ENCODE measurements at places on chromosomes 6 and 20.

DNA sequence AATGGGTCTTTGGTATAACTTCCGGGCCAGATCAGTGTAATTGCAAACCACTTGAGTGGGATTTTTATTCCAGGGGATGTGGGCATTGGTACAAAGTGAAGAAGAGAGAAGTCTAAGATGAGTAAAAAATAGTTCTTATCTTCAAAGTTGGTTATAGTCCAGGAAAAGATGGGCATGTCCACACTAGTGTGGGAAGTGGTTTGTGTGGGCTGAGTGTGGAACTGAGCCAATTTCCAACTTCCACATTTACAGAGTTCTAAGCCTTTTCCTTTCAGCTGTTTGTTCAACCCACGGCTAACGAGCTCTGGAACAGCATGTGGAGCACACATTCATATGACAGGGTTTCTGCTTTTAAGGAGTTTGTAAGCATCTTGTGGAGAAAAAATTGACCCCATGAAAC is 72.3 kb upstream of the IFNGR1 start:
- DNase-seq, result no peak

GRCh38 chr6:44247338-44248302 is 719 bp downstream of the HSP90AB1 start:
- DNase-seq, result peak; percentile 77

- no peak for DNase-seq
Observed at GRCh38 chr6:130190701-130191690, 31.8 kb downstream of the SAMD3 start.

GRCh38 chr6:39961178-39961577 is 26.9 kb upstream of the MOCS1 start:
- DNase-seq, result no peak

- DNase-seq, result no peak
Observed at GRCh38 chr6:152142105-152142504, 334.6 kb downstream of the ESR1 start.

GRCh38 chr20:48668451-48668946 is 159.3 kb downstream of the PREX1 start:
- no peak for DNase-seq

- no peak for DNase-seq
Observed at GRCh38 chr6:167750956-167751358, 75.8 kb upstream of the AFDN start.

- DNase-seq, result no peak
Observed at GRCh38 chr6:117505311-117505710, 22.8 kb downstream of the DCBLD1 start.

DNA sequence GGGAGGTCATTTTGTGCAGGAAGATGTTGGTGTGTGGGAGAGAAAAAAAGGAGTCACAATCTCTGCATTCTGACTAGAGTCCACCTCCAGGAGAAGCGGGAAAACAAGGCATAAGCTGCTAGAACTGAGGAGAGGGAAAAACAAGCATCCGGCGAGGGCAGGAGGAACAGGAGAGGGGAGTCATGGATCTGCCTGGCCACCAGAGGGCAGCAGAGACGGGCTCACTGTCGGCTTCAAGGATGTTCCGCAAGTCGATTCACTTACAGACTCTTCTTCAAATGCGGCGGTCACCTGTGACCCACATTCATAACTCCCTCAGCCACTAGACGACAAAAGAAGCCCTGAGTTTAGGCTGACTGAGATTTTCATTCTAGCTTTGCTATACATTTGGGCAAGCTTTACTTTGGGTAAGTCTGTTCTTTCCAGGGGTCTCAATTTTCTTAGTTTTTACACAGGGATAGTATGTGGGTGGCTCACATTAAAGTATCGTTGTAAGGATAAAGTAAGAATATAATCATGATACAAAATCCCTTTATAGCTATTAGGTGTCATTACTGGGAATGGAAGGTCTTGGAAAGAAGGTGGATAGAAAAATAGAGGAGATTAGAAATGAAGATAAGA is 6.6 kb upstream of the BTNL2 start:
- DNase-seq, result peak; percentile 77

GRCh38 chr6:165448210-165448609 is 138.8 kb upstream of the C6orf118 start:
- DNase-seq, result no peak

DNA sequence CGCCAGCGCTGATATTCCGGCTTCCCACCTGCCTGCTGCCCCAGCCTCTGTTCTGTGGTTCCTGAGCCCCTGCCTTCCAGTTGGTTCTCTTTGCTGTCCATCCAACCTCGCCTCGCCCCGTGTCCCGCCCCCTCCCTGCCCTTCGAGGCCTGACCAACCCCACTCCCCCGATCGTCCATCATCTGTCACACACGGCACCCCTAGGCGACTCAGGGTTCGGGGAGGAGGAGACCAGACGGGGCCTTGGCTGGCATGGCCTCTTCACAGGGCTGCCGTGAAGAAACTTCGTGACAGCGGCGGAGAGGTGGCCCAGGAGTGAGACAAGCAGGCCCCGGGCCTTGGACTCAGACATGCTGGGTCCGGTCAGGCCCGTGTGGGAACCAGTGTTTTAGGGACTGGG is 226.1 kb downstream of the QKI start:
- no peak for DNase-seq

DNA sequence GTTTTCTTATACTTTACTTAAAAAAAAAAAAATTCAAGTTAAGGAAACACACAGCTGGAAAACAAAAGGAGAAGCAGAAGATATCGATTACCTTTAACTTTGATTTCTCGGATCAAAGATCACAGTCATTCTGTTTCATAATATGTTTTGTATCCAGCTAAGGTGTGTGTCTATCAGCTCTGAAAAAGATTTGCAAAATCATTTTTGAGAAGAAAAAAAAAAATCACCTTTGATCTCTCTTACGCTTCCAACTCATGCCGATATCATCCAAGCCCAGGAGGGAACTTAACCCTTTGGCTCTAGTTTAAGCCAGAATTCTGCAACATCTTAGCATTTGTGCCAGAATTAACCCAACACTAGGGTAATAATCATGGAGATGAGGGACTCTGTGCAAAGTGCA is 144.0 kb downstream of the NFATC2 start:
- no peak for DNase-seq

DNA sequence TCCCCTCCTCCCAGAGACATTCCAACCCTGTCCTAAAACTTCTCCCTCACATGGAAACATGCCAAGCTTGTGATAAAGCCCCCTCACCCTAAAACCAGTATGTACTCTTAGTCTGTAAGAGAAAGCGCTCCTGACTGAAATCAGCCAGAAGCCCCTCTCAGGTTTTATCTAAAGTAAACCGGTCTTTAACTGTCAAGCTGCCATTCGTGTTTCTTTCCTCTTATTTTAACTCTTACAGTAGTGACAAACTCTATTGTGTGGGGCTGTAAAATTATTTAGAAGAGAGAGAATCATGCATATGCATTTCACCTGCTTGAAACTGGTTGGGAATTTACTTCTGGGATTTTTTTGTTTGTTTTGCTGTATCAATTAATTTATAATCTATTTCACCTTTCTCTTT is 62.7 kb downstream of the FARS2 start:
- DNase-seq, result no peak

DNA sequence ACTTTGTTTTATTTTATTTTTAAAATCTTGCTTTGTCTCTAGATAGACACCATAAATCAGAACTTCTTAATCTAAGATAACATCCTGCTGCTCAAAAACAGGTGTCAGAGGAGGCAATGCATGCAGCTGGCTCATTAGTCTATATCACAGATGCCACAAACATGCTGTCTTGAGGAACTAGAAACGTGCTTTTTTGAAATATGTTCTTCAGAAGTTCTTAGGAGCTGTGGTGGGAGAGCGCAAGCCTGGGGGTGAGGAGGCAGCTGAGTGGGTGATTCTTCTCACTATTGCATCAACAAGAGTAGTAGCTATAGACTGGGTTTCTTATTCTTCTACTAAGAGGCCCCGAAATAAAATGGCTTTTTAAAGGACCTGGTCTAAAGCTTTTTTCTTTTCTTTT is 23.4 kb downstream of the IL22RA2 start:
- no peak for DNase-seq

DNA sequence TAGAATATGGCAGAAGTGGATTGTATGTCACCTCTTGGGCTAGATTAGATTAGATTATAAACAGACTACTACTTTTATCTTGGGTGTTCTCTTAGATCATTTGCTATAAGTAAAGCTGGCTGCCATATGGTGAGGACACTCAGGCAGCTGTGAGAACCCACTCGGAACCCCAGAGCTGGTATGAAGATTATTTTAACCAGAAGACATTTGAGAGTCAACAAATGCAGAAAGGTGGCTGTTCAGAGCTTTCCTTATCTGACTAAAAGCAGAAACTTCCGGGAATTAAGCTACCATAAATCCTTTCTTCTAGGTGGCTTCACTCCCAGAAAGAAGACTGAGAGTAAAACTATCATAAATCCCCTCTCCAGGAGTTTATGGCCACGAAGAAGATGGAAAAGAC is 91.9 kb downstream of the RNGTT start:
- no peak for DNase-seq

- DNase-seq, result no peak
Observed at GRCh38 chr6:34982424-34982852, 93.4 kb downstream of the ANKS1A start.

DNA sequence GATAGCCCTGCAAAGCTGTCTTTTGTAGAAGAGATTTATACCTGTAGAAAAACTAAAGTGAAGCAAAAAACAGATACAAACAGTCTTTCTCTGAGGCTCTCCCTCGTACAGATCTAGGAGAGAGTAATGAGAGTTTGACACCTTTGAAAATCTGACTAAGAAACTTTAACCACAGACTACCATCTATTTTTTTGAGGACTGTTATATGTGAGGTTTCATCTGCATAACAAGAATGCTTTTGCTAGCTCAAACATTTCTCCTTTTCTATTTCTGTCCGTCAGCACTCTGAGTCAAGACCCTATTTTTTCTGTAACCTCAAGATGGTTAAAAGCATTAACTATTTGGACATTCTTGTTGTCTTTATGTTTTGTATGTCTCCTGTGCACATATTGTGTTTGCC is 193.0 kb downstream of the BTBD3 start:
- DNase-seq, result no peak

DNA sequence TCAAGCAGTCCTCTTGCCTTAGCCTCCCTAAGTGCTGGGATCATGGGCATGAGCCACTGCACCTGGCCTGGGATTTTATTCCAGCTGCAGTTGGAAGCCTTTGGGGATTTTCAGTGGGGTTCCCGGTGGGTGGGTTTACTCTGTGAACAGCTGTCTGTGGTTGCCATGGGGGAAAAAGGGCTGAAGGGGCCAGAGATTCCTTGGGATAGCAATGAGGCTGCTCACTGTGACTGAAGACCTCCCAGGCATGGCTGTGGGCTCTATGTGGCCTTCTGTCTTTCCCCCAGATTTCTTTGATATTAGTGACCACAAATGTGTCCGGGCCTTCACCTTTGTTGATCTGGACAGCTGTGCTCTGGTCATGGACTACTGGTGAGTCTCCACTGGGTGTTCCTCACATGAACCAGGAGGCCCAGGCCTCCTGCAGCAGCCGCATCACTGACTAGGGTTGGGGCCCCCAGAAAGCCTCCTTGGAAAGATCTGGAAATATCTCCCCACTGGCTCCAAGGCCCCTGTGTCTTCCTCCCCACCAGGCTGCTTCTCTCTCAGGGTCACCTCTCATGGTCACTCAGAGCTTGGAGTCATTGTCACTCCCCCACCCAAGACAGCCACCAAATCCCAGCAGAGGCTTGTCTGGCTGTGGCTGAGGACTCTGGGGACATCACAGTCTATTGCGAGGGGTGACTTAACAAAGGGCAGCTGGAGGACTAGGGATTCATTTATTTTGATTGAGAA is 33.4 kb downstream of the EFCAB8 start:
- no peak for DNase-seq

DNA sequence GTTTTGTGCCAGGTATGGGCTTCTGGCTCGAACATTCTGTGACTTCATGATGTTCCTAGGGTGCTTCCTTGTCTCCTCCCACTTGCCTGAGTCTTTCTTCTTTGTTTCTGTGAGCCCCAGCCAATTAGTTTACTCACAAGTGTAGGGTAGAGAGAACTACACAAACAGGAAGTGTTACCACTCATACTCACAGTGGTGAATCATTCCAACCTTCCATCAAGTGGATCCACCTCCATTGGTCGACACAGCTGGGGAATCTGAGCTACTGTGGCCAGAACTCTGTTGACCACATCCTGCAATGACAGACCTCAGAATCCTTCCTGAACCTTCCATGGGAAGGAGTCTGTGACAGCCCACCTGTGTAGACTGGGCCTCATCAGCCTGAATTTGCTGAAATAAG is 76.8 kb downstream of the UNC5CL start:
- DNase-seq, result no peak

DNA sequence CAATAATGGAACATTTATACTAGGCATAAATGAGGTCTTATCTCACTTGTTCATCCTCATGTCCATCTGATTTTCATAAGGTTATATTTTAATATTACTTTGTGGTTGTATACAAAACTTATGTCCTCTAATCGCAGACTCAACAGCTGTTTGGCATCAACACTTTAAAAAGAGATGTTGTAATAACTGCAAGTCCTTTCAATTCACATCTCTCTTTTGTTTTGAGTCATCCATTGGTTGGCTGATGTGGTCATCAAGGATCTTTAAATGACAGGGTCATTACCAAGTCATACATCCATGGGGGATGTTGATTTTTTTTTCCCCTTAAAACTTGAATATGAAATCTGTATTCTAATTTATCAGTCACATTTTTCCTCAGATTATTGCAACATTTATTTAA is 299.4 kb upstream of the NRSN1 start:
- DNase-seq, result no peak

DNA sequence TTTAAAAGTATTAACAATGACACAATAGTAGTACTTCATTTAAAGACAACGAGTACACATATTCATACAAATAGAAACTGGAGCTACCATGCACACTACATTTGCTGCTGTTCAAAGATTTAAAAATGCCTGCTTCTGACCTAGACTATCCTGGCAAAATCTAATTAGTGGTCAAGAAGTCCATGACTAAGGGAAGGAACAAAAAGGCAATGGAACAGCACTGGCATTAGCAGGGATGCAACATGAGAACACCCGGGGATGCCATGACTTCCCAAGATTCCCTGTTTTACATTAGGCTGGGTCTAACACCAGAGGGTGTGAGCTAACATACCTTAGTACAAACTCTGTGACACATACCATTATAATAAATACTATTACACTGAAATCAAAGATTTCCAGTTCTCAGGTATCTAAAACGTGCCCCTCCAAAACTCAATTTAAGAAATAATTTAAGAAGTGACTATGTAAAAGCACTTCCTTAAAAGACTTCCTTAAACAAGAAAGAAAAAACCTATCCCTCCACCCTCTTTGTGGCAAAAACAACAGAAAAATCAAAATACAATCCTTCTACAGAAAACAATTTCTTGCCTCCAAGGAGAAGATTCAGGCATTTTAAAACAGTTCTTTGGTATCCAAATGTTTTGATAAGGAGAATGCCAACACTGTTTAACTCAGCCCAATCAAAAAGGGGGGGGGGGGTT is 25.5 kb downstream of the CHD6 start:
- DNase-seq, result no peak

DNA sequence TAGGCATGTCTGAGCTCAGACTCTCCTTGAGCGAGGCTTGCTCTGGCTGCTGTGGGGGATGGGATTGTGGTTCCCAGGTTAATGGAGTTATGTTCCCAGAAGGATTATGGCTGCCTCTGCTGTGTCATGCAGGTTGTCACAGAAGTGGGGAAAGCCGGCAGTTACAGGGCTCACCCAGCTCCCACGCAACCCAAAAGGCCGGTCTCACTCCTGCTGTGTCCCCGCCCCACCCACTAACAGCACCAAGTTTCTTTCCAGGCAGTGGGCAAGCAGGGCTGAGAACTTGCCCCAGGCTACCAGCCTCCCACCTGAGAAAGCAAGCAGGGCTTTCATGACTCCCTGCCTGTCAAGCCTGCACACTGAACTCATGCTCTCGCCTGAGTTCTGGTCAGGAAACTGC is 750.5 kb downstream of the FRK start:
- no peak for DNase-seq

- no peak for DNase-seq
Observed at GRCh38 chr6:8085053-8085511, 17.3 kb downstream of the EEF1E1 start.

Measured in stimulated activated CD8-positive, alpha-beta memory T cell treated with anti-CD3 and anti-CD28 coated beads, Interleukin-15, amount 100 ng/mL, for 1 hour (primary cell).